Suprapubic skin (tissue), 4 donors: ENCODE measurements at places on chromosomes 7 and 10. TPM values are rescaled to one million over a fixed set of nuclear protein-coding genes. Genes with fewer than 3 reads are reported as not detected.

DNA sequence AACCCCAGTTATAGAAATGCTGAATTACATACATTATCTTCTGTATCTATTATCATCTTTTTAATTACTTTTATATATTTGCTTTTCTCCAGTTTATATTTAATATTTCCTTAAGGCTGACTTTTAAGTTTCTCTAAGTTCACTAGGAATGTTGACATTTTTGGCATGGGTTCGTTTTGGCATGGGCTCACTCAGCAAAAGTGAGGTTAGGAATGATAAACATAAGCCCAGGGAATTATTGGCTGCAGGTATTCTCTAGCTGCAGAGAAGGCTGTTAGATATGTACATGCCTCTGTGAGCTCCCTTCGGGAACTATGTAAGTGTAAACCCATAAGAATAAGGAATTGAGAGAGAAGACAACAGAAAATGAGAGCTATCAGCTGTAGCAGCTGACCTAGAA, 63.6 kb upstream of the RAB18 start:
- DNase-seq, result no peak

- no peak for DNase-seq
Observed at GRCh38 chr7:116258734-116259133, 48.4 kb downstream of the TES start.

PRSS37 gene
- total RNA-seq, result not detected

- DNase-seq, result no peak
Observed at GRCh38 chr10:70164163-70164562, 6.2 kb downstream of the SAR1A start.
